ENCODE measurements at places on chromosomes 2 and 18.

DNA sequence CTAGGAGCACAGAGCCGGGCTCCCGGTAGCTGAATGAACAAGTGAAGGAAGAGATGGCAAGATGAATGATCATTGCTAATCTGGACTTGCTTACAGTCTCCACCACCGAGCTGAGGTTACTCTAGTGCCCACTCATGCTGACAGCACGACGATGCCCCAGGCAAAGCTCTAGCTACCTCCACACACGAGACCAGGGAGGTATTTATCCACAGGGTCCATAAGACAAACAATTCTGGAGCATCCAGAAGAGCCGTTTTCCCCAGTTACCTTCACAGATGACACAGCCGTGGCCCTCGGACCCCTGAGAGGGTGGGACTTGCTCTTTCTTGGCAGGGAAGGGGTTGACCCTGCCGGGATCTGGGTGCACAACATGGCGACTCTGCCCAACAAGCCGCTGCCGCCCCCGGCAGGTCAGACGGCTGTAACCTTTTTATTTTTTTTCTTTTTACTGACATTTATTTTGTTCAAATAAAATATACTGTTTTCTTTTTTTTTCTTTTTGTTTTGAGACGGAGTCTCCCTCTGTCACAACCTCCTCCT is 120.3 kb downstream of the PXDN start:
- DNase-seq, result no peak

- no peak for DNase-seq
Observed at GRCh38 chr2:12506846-12507245, 209.9 kb upstream of the TRIB2 start.

DNA sequence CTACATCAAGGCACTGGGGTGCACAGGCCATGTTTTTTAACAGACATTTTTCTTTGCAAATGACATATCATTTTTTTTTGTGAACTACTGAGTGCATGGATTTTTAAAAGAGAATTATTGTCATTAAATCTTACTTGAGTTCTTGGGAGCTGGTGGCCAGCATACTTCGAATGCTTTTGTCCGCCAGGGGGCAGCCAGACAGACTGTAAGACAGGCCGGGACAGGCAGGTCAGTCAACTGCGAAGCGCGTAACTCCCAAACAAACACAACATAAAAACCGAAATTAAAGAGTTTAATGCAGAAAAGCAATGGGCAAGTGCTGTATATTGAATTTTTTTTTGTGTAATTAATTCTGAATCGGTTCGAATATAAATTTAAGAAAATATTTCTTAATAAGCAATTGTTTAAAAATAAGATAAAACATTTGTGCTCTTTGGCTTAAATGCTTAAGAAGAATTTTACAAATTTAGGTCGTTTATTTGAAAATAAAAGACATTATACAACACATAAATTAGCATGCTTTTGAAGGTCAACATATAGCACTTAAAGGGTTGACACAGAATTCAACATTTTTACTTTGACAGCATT is 142.2 kb upstream of the PXDN start:
- DNase-seq, result peak; percentile 48

GRCh38 chr2:139177041-139177440 is 396.9 kb upstream of the NXPH2 start:
- DNase-seq, result no peak

DNA sequence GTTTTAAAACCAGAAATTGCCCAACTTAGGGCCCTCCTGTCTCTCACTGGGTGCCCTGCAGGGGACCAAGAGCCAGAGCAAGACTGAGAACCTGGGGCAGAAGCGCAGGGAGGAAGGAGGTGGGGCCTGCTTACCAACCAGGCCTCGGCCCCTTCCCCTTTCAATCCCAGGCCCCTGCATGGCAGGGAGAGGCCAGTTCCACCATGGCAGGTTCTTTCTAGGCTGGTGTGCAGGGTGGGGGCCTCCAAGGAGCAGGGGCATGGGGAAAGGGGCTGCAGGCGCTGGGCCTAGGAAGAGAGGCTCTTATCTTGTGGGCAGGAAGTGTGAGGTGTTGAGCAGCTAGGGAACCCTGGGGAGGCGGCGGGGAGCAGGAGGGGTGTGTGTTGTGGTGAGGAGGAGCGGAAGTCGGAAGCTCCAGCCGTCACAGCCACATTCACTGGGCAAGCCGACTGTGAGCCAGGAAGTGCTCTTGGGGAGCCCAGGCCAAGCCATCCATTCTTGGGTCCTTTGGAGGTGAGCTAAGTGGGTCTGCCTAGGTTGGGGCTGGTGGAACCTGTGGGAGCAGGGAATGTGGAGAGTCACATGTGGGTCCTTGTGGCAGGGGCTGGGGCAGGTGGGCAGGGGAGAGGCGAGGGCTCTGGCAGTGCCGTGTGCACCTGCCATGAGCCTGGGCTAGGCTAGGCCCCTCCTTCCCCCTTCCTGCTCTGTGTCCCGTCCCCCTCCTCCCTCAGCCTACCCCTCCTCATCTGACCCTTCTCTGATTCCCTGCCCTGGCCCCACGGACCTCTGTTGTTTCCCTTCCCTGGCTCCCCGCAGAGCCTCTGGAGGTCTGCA is at the start of gene PSD4:
PSD4 (plus strand) TSS at position 430 of the 834 bp plus-strand sequence. CDS start 8,486 bp downstream, outside the sequence.
- DNase-seq, result no peak

Measured in kidney glomerular epithelial cell (primary cell).